Amniotic epithelial cell (primary cell): ENCODE measurements at places on chromosomes 5 and 9.

DNA sequence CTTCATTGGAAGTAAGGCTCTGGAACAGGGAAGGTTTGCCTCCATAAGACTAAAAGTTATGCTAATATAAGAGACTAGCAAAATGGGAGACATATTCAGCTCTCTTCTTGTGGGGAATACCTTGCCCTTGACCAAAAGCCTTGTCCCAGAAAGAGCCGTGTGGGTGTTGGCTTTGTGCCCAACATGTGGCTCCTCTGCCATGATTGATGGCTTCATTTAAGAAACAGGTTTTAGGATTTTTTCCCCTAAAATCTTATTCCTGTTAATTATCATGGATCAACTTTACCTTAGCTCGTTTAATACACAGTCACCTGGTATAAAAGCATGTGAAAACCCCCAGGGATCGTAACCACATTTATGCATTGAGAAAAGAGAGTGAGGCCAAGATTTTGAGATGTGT, 38.9 kb downstream of the DOCK8 start:
- DNase-seq, result no peak

DNA sequence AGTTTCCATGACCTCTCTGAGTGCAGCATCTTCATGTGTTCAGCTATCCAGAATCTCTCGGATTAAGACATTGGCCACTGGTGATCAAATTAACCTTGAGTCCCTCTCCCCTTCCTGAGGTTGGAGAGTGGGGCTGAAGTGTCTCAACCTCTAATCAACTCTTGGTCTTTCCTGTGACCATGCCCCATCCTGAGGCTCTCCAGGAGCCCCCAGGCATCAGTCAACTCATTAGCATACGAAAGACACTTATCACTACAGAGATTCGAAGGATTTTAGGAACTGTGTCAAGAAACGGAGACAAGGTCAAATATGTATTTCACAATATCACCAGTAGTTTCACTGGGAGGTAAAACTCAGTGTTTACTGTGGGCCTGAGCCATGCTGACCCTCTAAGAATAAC, 130.2 kb upstream of the CCDC152 start:
- no peak for DNase-seq

DNA sequence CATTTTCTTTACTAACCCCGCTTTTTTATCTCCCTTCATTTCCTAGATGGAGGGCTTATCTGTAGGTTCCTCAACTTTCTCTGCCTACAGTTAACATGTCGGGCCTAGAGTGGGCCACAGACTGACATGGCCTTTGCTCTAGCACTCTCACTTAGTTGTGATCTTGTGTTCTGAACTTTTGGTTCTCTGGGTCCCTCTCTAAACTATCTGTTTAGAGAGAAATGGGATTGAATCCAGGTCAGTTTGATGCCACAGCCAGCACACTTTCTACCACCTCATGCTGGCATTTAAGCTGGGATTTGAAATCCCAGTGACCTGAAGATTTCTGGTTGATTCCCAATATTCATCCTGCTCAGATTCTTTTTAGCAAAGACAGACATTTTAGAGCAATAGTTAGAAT, 388.5 kb upstream of the PAPPA start:
- no peak for DNase-seq

DNA sequence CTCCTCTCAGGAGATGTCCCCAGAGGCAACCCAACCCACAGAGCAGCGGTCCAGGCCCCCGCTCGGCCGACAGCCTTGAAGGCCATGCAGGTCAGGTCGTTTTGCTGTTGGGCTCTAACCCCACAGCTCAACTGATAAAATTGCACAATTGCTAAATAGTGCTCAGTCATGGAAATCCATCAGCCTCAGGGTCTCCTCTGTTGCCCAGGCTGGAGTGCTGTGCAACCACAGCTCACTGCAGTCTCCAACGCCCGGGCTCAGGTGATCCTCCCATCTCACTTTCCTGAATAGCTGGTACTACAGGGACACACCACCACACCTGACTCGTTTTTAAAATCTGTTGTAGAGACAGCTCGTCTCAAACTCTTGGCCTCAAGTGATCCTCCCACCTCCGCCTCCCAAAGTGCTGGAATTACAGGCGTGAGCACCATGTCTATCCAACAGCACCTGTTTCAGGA, 18.3 kb downstream of the BRD3OS start:
- DNase-seq, result no peak

GRCh38 chr5:173238312-173239232, 3.6 kb upstream of the NKX2-5 start:
- DNase-seq, result no peak

DNA sequence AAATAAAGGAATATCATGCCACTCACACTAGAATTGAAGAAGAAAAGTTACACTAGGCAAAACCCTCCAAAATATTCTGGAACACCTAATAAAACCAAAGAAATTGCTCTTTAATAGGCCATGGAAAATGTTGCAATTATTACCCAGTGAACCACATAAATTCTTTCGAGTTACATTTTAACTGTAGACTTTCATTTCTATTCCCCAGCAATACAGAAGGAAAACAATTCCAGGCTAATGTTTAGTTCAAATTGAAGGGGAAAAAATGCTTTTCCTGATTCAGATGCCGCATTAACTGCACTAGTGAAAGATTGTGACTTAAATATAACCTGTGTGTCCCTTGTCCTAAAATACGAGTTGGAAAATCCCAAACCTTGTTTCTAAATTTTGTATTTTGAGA, 439.3 kb upstream of the ADAMTS16 start:
- no peak for DNase-seq

DNA sequence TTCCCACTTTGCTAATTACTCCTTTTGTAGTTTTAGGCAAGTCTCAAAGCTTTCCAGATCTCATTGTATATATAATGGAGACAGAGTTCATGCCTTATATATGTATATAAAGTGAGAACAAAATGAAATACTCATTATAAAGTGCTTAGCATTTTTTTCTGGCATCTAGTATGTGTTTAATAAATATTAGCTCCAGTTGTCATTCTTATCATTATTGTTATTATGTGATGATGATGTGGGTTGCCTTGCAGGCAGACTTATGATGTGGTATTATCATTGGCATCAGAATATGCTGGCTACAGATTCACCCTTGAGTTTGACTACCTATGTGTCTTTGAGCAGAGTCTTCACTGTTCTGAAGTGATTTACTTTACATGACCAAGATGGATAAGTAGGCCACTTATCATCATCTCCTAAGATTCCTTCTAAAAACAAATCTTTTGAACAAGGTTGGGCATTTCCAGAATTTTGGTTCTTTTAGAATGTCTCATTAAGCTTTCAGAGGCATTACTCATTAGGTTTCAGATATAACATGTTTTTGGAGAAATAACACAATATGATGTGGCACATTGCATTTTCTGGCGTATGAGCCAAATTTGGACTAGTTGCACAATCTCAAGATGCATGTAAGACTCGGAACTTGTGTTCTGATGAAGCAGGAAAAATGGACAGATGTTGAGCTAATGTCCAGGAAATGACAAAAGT, 145.6 kb upstream of the TNC start:
- DNase-seq, result peak; percentile 52

GRCh38 chr9:34398875-34399274, 22.2 kb upstream of the MYORG start:
- DNase-seq, result no peak

GRCh38 chr9:124495126-124496074, 11.8 kb downstream of the NR5A1 start:
- no peak for DNase-seq

GRCh38 chr9:90070056-90070455, 465.2 kb downstream of the GADD45G start:
- no peak for DNase-seq

- no peak for DNase-seq
Observed at GRCh38 chr9:130672933-130673615, 8.7 kb downstream of the PRDM12 start.

DNA sequence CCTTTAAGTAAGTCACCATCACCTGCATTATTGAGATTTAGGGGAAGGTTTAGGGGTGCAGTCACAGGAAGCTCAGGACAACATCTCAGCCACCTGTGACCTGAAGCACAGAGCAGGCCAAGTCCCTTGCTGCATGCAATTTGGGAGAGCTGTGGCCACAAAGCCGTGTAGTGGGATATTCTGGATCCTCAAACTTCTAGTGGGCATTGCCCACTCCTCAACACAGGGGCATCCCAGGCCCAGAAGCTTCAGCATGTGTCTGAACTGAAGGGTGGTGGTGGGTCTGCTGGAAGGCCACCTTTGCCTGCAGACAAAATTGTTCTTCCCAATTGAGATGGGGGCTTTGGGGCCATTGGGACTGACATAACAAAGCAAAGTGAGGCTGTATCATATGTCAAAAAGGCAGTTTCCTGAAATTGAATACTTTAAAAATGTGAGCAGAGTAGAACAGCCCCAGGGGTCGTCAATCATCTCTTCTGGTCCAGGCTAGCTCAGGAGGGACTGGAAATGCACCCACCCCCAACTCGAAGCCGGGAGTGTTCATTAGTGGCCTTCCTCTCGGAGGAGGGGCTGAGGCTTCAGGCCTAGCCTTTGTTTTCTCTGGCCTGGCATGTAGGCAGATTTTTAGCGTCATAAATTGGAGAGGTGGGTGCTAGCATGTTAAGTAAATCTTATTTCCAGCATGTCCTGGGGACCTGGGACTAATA, 2.8 kb upstream of the GADD45G start:
- no peak for DNase-seq
